ENCODE measurements at places on chromosomes 3 and 15.

- no peak for DNase-seq
Observed at GRCh38 chr3:115111632-115112031, 35.5 kb downstream of the ZBTB20 start.

DNA sequence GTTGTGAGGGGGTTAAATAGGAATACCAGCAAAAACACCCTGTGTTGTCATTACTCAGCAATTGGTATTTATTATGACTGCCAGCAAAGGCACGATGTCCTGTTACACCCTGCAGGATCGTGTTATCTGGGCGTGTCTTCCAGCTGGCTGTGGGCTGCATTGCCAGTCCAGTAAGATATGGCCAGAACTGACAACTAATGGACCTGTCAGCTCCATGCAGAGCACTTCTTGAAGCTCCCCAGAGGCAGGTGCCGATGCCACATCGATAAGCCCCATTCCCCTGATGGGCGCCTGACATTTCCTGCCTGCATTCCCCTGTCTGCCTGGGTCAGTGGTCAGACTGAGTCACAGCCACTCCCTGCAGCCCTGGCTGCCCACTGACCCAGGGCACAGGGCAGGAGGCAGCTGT lies 79.7 kb upstream of the RASGRF1 start:
- no peak for DNase-seq

DNA sequence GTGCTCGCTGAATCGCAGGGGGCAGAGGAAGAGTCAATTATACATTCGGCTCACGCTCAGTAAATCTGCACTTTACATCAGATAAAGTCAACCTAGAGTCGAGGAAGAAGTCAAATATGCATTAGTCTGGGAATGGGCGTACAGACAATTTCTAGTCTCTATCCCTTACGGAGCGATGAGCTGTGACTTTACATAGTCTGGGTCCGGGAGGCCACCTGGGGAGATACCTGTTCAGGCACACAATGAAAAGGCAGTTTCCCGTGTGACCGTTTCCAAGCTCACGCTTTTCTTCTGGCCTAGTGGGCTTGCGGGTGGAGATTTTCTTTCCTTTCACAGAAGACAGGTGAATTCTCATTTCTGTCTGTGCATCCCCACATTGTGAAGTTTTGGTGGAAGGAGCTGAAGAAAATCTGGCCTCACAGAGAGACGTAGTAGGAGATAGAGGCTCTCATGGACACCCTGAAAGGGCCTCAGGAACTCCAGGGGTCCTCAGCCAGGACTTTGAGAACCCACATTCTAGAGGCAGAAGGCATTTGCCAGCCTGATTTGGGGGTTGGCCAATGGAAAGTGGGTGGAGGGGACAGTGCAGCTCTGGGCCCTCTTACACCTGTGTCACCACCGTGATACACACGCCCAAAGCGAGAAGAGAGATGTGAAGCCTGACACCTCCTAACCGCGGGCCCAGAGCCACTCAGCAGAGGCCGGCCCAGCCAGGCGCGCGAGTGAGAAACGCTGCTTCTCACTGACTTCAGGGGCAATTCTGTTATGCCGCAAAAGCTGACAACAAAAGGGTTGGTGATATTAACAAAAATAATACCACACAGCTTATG lies 10.7 kb upstream of the OCA2 start:
- DNase-seq, result no peak

GRCh38 chr3:194930377-194931204 lies 244.9 kb downstream of the FAM43A start:
- no peak for DNase-seq

DNA sequence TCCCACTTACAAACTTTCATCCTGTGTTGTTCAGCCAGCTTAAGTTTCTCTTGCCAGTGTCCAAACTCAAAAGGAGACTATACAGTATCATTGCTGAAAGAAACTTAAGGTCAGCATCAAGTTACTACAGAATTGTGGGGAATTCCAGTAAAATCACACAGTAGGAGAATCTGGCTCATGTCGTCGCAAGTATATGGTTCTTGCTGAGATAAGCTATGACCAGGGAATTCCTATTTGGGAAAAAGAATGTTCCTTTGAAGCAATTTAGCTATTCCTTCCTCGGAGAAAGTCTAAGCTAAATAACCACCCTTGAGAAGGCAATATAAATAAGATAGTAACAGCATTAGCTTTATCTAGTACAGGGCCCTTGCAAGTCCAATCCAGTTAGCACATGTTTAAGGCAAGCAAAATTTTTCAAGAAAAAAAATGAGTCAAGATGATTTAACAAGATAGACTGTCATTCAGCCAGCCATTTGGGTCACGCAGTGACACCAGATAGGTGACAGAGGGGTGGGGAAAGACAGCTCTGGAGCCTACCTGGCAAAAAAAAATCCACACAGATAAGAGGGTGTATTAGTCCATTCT lies 78.2 kb upstream of the THBS1 start:
- no peak for DNase-seq

- DNase-seq, result no peak
Observed at GRCh38 chr15:75054172-75054897, 30.9 kb downstream of the PPCDC start.

DNA sequence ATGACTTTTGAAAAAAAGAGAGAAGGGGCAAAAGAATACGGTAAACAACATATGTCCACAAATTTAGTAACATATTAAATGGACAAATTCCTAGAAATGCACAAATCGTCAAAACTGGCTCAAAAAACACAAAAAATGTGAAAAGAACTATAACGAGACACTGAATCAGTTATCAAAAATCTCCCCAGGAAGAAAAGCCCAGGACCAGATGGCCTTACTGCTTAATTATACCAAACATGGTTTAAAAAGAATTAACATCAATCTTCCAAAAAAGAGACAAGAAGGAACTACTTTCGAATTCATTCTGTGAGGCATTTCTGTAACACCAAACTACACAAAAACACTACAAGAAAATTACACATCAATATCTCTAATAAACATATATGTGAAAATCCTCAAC lies 117.4 kb downstream of the STAG1 start:
- DNase-seq, result no peak

GRCh38 chr15:33737687-33738601 lies 230.4 kb upstream of the CHRM5 start:
- peak; percentile 74 for DNase-seq

DNA sequence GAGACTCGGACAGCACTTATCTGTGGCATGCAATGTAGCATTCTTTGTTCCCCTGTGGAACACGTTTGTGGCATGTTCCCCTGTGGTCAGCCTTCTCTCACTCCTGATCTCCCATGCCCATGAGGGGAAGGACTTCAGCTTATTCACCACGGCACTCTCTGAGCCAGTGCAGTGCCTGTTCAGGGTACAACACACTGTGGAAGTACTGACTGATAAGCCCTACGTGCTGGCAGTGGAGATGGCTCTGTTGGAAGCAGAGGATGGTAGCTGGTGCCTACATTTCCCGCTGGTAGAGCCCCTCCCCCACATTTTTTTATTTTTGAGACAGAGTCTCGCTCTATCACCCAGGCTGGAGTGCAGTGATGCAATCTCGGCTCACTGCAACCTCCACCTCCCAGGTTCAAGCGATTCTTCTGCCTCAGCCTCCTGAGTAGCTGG lies 43.5 kb upstream of the ETV5 start:
- no peak for DNase-seq

GRCh38 chr15:39787479-39787878 lies 4.8 kb upstream of the FSIP1 start:
- no peak for DNase-seq

DNA sequence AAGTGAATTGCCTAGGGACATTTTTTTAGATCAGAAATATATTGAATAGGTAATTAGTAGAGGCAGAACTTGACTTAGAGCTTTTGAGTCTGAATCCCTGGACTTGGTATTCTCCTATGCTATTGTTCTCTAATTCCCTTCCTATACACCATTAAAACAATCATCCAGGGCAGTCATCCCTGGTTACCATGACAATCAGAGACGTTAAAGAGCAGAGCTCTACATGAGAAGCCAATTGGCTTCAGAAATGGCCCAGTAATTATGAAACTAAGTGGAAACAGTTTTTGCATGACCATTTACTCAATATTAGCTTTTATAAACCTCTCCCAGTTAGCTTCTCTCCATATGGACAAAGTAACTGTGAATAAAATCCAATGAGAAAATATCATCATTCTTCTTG lies 182.1 kb upstream of the TP63 start:
- no peak for DNase-seq

GRCh38 chr3:141242377-141243092 lies 10.9 kb downstream of the PXYLP1 start:
- no peak for DNase-seq

DNA sequence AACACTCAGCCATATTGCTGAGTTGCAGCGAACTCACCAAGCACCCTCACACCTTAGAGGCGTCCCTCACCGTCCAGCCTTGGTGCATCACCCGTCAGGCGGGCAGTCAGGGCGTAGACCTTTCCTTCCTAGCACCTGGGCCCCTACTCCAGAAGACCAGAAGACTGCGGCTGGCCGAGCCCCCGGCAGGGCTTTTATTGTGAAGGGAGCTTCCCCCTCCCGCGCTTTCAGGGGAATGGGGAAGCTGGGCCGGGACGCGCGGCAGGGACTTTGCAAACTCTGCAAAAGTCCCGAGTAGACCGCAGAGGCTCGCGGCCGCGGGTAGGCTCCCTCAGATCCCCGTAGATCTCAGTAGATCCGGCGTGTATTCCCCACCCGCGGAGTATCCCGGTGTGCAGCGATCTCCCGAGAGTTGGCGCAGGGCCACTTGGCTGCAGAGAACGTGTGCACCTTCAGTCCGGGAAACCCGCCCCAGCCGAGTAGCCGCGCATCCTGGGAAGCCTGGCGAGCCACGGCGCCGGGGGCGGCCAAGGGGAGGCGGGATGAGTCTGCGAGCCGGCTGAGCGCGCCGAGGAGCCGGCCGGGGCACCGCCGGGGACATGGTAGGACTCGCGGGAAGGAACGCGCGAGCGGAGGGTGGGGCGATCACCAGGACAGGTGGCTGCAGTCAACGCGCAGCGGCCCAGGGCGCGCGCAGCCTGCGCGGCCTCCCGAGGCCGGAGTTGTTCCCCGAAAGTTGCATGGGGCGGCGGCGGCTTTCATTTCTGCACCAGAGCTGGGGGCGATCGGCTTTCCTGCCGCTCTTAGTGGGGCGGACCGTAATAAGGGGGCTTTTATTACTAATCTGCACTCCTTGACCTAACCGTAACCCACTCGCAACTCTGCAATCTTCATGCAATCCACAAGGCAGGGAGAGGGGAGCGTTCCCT lies at the start of gene GASK1A:
TSS of gene GASK1A (plus strand) at position 268 of the 929 bp plus-strand sequence. CDS start at position 600, 332 bp downstream.
- peak; percentile 68 for DNase-seq

DNA sequence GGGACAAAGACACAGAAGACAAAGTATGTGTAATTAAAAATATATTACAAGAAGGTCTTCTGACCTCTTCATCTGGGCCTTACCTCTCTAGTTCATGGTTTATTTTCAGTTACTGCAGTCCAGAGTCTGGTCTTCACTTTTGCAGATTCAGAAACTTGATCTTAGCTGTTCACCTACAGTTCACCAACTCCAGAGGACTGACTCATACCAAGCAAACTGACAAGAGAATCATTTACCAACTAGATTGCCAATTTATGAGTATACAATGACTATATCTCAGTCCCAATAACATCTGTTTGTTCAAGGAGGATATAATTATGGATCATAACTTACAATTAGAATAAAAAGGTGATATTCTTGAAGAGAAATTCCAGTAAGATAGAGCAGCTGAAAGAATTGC lies 9.0 kb downstream of the P2RY1 start:
- no peak for DNase-seq

DNA sequence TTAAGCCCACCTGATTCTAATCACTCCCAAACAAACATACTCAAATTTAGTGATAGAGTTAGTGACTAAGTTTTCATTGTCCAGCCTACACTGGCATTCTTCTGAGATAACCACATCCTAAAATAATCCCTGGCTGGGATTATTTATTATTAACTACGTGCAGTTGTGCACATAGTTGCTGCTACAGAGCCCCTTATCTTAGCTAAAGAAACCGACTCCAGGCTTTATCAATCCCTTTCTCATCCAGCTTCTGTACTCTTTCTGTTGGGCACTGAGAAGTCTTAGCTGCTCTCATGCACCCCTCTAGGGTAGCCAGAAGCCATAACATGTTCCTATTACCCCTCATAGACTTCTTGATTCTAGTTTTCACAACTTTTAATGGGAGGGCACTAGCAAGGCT lies 208.7 kb downstream of the MBNL1 start:
- DNase-seq, result no peak

- no peak for DNase-seq
Observed at GRCh38 chr15:93319121-93319814, 230.3 kb upstream of the RGMA start.

GRCh38 chr15:31222773-31223341 lies 103.8 kb upstream of the KLF13 start:
- DNase-seq, result no peak

DNA sequence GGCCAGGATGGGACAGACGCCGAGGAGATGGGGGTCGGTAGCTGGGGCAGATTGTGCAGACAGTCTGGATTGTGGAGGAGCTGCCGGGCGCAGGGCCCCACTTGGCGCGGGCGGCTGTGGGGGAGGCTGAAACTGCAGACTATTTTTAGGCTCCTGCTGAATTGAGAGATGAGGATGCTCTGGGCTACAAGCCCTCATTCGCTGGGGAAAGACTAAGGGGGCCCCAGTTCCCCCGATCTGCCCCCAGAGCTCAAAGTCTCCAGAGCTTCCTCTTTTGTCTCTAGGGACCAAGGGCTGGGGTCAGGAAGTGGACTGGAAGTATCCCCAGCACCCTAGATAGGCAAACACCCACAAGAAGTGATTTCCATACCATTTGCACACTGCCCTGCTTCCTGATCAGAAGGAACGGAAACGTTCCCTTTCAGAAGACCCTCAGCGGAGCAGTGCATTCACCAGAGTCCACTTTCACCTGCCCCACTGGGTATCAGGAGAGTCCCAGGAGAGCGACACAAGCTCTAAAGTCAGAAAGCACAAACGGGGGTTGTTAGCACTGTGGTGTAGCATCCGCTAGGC lies 29.7 kb downstream of the SEMA7A start:
- DNase-seq, result no peak

DNA sequence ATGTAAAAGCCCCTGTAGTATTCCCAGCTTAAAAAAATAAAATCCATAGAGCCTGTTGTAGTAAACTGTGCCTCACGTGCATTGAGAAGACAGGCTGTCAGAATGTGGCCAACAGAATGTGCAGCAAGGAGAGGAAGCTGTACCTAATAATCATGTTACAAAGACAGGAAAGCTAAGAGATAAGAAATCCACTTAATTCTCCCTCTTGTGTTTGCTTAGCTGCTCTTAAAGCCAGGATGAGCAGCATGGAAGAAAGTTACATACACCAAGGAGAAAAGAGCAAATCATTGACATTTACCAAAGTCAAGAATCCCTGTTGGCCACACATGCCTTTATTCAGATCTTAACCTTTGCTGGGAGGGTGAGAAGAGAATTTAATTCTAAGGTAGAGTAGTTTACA lies 85.9 kb downstream of the TNIK start:
- DNase-seq, result no peak

DNA sequence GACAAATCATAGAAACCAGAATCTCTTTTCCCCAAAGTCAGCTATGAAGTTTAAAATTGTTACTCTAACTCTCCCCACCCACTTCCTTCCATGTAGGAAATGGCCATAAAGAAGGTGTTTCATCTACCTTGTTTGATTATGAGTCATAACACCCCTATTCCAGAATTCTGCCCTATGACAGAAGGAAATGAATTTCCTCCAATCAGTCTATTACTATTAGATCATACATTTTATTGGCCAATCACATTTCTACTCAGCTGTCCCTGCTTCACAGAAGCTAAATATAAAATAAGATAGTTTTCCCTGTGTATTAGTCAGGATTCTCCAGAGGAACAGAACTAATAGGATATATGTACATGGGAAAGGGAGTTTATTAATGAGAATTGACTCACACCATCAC lies 102.1 kb downstream of the TGFBR2 start:
- no peak for DNase-seq
